ENCODE measurements at places on chromosomes 4 and X. TPM values are rescaled to one million over a fixed set of nuclear protein-coding genes. Genes with fewer than 3 reads are reported as not detected.

DNA sequence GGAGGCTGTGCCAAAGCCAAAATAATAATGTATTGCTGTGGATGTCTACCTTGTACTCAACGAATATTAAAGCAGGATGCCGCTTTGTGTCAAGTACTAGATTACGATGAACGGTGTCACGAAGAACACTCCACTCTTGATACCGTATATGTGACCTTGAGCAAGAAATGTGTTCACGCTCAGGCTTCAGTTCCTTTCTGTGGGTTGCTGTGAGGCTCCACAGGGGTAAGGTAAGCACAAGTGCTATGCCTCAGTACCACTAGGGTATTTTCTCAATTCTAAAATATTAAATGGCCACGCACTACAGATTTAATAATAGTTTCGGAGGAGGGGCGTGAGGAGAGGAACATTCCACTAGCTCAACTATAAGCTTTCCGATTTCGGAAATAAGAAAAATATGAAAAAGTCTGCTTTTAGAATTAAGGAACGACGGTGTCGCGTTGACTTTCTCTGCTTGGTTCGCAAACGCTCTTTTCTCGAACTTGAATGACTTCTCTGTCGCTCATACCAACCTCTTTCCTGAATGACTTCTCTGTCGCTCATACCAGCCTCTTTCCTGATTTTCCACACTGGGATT is 607 bp upstream of the SCOC start:
- peak; percentile 29 for DNase-seq

STATH gene
- 0.50 TPM for polyA plus RNA-seq

MXRA5 gene
- 13.1 TPM for polyA plus RNA-seq

- no peak for DNase-seq
These were observed 12.4 kb downstream of the CASP6 start for GRCh38 chr4:109690690-109691410.

- DNase-seq, result no peak
These were observed 60.4 kb downstream of the SLC10A6 start for GRCh38 chr4:86788826-86789225.

DNA sequence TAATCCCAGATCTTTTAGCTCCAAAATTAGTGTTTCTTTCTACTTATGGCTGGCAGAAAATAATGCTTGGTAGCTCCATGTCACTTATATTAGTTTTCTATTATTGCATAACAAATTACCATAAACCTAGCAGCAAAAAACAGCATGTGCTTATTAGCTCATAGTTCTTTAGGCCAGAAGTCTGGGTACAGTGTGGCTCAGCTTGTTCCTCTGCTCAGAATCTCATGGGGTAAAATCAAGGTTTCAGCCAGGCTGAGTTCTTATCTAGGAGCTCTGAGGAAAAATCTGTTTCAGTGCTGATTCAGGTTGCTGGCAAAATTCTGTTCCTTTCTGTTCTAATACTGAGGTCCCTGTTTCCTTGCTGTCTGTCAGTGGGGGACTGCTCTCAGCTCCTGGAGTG is 101.1 kb downstream of the CT47B1 start:
- no peak for DNase-seq

ATP1B4 gene
- polyA plus RNA-seq, result 0.19 TPM

- no peak for DNase-seq
These were observed 222.3 kb upstream of the HDX start for GRCh38 chrX:84724576-84724975.

GRCh38 chrX:103405009-103405333 is 28.6 kb downstream of the BEX3 start:
- no peak for DNase-seq

GRCh38 chr4:154332681-154333421 is 158.7 kb downstream of the DCHS2 start:
- peak; percentile 8 for DNase-seq

DNA sequence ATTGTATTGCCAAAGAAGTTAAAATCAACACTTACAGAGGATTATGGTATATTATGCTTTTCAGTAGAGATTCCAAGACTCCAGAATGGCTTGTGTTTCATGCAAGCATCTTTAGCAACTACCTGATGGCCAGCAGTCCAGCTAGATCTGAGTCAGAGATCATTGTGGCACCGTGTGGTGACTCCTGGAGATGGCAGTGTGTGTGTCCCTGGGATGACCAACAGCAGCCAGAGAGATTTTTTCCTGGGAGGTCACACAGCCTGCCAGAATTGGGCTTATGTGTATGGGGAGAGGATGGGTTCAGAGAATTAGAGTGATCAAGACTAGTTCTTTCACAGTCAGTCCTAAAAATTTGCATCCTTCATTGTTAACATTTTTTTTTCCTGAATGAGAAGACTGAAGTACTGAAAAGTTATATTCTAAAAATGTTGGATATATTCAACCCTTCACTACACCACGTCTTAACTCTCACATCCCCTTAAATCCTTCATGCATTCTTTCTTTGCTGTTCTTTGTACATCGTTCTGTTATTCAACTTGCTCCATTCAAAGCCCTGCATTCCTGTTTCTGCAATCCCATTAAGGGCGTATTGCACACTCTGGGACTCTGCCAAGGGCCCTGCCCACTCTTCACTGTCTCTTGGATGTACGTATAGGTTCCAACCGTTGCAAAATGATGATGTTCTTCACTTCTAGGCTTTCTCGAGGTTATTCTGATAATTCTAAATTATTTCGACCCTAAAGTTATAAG is 12.4 kb downstream of the TENM3 start:
- no peak for DNase-seq

GRCh38 chr4:40003986-40004385 is 26.3 kb upstream of the PDS5A start:
- no peak for DNase-seq

SH3BGRL gene
- polyA plus RNA-seq, result 197 TPM

DNA sequence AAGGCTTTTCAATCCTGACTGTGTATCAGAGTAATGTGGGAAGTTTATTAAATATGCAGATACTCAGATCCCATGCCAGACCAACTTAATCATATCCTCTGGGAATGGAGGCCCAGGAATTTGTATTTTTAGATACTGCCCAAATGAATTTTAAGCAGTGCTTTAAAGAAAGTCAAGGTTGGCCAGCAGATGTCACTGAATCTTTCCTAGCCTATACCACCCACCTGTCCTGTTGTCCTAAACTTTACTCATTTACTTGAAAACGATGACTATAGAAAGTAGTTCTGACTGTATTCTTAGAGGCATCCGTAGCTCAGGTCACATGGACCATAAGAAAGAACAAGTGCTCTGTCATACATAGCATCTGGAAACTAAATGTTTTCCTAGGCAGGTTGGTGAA is 79.9 kb downstream of the AMOT start:
- no peak for DNase-seq

DNA sequence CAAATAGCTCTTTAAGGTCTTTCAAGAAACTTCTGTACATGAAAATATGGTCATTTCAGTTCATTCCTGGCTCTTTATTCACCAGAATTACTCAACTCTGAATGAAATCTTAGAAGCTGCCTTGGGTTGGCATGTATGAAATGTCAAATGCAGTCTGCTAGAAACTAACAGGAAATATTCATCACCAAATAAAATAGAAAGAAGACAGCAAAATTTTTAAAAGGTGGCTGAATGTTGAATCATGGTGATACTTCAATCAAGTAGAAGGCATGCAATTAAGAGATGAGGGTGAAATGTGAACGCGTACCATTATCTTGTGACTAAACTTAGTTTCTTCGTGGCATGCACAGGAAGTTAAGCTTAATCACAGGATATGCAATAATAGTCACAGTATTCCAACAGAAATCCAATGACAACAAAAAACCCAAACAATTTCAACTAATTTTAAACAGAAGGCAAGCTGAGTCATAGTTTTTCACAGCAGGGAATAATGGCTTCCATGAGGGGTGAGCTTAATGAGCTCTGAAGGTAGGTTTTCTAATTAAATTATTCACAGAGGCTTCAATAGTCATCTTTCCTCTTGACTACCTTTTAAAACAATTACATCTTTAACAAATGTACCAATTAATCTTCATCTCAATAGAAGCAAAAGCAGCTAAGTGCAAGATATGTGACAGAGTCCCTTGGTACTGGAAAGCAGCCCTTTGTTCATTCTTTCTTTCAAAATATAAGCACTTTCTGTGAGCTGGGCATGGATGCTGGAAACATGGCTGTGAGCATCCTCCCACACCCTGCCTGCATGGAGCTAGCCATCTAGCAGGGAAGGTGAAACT is 44.5 kb downstream of the SCFD2 start:
- no peak for DNase-seq

DNA sequence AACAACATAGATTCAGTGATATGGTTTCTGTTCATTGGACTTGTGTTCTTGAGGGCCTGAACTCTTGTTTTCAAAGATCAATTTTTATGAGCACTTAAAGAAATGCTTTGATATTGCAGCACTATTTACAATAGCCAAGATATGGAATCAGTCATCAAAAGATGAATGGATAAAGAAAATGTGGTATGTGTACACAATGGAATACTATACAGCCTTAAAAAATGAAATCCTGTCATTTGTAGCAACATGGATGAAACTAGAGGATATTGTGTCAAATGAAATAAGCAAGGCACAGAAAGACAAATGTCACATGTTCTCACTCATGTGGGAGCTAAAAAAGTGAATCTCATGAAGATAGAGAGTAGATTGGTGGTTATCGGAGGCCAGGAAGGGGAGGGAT is 21.9 kb downstream of the RNF128 start:
- no peak for DNase-seq
